ENCODE measurements at places on chromosomes 11 and 22. TPM values are rescaled to one million over a fixed set of nuclear protein-coding genes. Genes with fewer than 3 reads are reported as not detected.
A peak's percentile ranks its signal among the peaks of the same experiment; 100 is the strongest.

DNA sequence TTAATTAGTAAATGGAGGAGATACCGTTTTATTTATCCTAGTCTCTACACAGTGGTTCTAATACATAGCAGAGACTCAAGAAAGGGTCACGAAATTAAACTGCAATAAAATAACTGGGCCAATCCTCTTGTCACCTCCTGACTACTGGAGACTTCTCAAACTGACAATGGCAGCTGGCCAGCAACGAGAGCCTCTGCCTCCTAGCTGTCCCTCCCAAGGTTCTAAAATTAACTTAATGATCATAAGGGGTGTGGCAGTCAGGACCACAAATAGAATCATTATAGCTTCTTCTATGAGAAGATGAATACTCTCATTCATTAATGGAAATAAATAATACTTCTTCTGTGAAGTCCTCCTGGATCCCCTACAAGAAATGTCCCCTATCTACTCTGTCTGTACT is 63.8 kb upstream of the APOA1 start:
- no peaks in the 10 kb centered on the region for H3K4me1 ChIP-seq
- no peak overlapping the region for H3K27ac ChIP-seq
- no peaks in the 10 kb centered on the region for H3K27me3 ChIP-seq
- H3K4me3 ChIP-seq, result no peak overlapping the region
- no peak for DNase-seq
- H3K36me3 ChIP-seq, result peaks cover 1% of the 10 kb centered on the region

The GVQW3 gene
- 2.3 TPM for polyA plus RNA-seq

- DNase-seq, result peak; percentile 56
- H3K4me1 ChIP-seq, result no peaks in the 10 kb centered on the region
- H3K27ac ChIP-seq, result peak overlapping the region; percentile 94
- no peaks in the 10 kb centered on the region for H3K27me3 ChIP-seq
- H3K4me3 ChIP-seq, result peak overlapping the region; percentile 70
- H3K36me3 ChIP-seq, result peaks cover 5% of the 10 kb centered on the region
Measured at GRCh38 chr11:61162092-61162941, 1.1 kb upstream of the VPS37C start.

GRCh38 chr11:41399323-41399722 is 60.1 kb downstream of the LRRC4C start:
- no peaks in the 10 kb centered on the region for H3K4me1 ChIP-seq
- no peak overlapping the region for H3K4me3 ChIP-seq
- no peak for DNase-seq
- no peaks in the 10 kb centered on the region for H3K36me3 ChIP-seq
- H3K27me3 ChIP-seq, result no peaks in the 10 kb centered on the region

DNA sequence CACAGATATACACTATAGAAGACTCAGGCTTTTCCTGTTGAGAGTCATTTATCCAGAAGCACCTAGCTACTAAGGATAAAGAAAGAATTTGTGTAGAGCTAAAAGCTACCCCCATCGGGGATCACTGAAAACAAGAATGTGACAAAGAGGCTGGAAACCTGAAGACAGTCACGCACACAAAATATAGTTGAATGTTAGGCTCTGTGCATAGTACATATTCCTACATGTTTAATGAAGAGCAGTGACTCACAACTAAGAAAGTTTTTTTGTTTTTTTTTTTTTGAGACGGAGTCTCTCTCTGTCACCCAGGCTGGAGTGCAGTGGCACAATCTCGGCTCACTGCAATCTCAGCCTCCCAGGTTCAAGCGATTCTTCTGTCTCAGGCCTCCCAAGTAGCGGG is 8.4 kb downstream of the OR10V1 start:
- no peak overlapping the region for H3K4me3 ChIP-seq
- no peaks in the 10 kb centered on the region for H3K4me1 ChIP-seq

DNA sequence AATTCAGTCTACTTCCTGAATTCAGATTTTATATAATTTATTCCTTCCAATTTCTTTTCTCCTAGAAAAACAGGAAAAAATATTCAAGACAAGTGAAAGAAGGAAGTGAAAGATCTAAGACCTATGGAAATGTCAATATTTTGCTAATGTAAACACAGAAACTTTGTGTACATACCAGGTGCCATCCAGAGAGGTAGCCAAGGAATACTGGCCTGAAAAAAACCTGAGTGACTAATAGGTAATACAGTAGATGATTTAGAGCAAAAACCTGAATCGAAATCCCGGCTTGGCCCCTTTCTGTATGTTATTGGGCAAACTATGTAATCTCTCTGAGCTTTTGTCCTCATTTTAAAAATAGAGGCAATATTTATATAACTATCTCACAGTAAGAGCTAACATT is 59.2 kb upstream of the FSHB start:
- no peak overlapping the region for H3K4me3 ChIP-seq
- H3K36me3 ChIP-seq, result no peaks in the 10 kb centered on the region
- no peaks in the 10 kb centered on the region for H3K27me3 ChIP-seq
- no peaks in the 10 kb centered on the region for H3K4me1 ChIP-seq
- H3K27ac ChIP-seq, result no peak overlapping the region
- no peak for DNase-seq

DNA sequence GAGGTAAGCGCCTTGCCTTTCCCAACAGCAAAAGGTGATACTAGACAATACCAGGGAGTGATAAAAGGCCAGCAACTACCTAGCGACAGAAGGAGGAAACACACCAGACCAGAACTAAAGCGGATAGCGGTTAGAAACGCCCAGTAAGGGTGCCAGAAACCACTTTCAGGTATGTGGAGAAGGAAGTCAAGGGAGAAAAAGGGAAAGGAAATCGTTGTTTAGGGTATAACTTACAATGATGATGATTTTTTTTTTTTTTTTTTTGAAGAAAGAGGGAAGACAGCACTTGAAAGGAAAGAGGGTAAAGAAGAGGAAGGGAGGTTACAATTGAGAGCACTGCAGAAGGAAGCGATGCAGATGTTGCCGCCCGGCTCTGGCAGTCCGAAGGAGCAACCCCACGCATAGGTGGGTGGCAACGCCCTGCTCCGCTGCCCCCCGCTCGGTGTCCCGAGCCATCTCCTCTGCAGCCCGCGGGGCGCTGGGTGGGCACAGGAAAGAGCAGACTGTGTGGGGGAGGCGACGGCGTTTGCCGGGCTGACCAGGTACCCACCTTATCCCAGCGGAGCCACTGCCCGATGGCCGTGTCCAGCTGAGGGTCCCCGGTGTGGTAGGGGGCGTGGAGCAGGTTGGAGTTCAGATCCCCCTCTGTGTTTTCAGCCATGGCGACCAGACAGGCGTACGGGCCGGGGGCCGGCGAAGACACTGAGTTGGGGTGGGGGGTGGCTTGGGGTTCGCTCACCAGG is 561 bp downstream of the PGM2L1 start:
- H3K4me3 ChIP-seq, result peak overlapping the region; percentile 80
- peaks cover 2% of the 10 kb centered on the region for H3K4me1 ChIP-seq
- no peaks in the 10 kb centered on the region for H3K36me3 ChIP-seq
- H3K27me3 ChIP-seq, result no peaks in the 10 kb centered on the region
- peak overlapping the region; percentile 88 for H3K27ac ChIP-seq
- peak; percentile 69 for DNase-seq

- no peaks in the 10 kb centered on the region for H3K4me1 ChIP-seq
- H3K36me3 ChIP-seq, result no peaks in the 10 kb centered on the region
- no peak for DNase-seq
- peaks cover 9% of the 10 kb centered on the region for H3K27me3 ChIP-seq
- H3K4me3 ChIP-seq, result no peak overlapping the region
- H3K27ac ChIP-seq, result no peak overlapping the region
Measured at GRCh38 chr11:124415356-124415923, 9.2 kb downstream of the OR8B4 start.

The CTSW gene
- 0.68 TPM for polyA plus RNA-seq

The SLC43A1 gene
- 4.4 TPM for polyA plus RNA-seq

DNA sequence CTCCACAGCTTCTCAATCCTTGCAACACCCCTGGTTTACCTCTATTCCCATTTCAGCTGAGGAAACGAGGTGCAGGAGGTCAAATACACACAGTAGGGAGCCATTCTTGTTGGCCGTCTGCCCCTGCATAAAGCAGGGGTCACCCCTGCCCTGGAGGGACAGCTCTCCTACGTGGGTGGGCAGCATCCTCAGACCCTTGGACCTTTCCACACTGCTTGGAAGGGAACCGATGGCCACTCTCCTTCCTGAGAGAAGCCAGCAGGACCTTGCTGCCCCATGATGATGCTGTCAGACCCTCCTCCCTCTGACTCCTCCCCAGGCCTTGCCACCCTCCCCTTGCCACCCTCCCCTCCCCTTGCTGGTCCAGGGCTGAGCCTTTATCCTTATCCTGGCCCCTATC is 121.1 kb upstream of the SYT13 start:
- no peak overlapping the region for H3K27ac ChIP-seq
- no peak overlapping the region for H3K4me3 ChIP-seq
- H3K4me1 ChIP-seq, result peaks cover 22% of the 10 kb centered on the region
- no peaks in the 10 kb centered on the region for H3K36me3 ChIP-seq
- H3K27me3 ChIP-seq, result no peaks in the 10 kb centered on the region
- no peak for DNase-seq

The SAC3D1 gene
- 13.1 TPM for polyA plus RNA-seq

- no peaks in the 10 kb centered on the region for H3K27me3 ChIP-seq
Measured at GRCh38 chr11:83819931-83820549, 533.9 kb upstream of the CCDC90B start.

DNA sequence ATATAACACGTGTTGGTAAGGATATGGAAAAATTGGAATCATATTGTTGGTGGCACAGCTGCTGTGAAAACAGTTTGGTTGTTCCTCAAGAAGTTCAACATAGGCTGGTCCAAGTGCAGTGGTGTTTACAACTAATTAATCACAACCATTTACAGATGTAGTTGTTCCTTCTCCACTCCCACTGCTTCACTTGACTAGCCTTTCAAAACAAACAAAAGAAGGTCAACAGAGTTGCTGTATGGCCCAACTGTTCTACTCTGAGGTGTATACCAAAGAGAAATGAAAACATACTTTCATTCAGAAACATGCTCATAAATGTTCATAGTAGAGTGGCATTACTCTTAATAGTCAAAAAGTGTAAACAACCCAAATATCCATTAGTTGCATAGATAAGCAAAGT is 36.6 kb upstream of the ACAT1 start:
- H3K27ac ChIP-seq, result no peak overlapping the region
- no peak for DNase-seq
- H3K36me3 ChIP-seq, result peaks cover 63% of the 10 kb centered on the region
- no peaks in the 10 kb centered on the region for H3K27me3 ChIP-seq
- H3K4me1 ChIP-seq, result no peaks in the 10 kb centered on the region

DNA sequence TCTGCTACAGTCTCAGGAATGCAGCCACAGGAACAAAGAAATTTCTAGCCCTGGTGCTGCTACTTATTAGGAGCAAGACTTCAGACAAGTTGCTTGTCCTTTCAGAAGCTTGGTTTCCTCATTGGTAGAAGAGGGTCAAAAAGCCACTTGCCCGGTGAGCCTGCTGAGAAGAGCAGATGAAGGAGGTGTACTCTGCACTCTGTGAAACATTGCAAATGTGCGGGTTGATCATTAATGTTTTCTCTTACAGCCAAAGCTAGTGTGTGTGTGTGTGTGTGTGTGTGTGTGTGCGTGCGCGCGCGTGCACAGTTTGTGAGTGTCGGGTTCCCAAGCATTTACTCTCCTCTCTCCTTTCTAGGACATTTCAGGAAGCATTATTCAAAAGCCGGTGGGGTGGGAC is 86.3 kb upstream of the NNMT start:
- no peaks in the 10 kb centered on the region for H3K4me1 ChIP-seq
- DNase-seq, result no peak
- H3K36me3 ChIP-seq, result no peaks in the 10 kb centered on the region
- H3K4me3 ChIP-seq, result no peak overlapping the region
- no peak overlapping the region for H3K27ac ChIP-seq

DNA sequence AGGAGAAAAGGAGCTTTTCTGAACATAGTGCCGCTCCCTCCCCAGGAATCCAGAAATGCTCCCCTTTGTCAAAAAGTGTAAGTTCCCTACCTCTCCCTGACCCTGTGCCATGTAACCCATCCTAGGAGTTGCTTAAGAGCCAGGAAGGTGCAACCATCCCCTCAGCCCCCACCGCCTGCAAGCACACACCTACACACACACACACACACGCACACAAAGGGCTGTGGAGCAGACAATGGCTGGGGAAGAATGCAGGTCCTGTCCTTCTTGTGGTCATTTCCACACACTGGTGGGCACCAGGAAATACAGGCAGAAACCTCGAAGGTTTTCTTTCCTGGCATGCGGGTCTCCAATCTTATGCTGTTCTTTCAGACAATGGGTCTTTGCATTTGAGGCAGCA is 1.2 kb downstream of the P2RX3 start:
- H3K27me3 ChIP-seq, result no peaks in the 10 kb centered on the region
- no peak for DNase-seq
- no peak overlapping the region for H3K4me3 ChIP-seq
- H3K36me3 ChIP-seq, result no peaks in the 10 kb centered on the region
- H3K4me1 ChIP-seq, result no peaks in the 10 kb centered on the region

The DAGLA gene
- polyA plus RNA-seq, result 2.7 TPM

The OLFML1 gene
- polyA plus RNA-seq, result not detected

DNA sequence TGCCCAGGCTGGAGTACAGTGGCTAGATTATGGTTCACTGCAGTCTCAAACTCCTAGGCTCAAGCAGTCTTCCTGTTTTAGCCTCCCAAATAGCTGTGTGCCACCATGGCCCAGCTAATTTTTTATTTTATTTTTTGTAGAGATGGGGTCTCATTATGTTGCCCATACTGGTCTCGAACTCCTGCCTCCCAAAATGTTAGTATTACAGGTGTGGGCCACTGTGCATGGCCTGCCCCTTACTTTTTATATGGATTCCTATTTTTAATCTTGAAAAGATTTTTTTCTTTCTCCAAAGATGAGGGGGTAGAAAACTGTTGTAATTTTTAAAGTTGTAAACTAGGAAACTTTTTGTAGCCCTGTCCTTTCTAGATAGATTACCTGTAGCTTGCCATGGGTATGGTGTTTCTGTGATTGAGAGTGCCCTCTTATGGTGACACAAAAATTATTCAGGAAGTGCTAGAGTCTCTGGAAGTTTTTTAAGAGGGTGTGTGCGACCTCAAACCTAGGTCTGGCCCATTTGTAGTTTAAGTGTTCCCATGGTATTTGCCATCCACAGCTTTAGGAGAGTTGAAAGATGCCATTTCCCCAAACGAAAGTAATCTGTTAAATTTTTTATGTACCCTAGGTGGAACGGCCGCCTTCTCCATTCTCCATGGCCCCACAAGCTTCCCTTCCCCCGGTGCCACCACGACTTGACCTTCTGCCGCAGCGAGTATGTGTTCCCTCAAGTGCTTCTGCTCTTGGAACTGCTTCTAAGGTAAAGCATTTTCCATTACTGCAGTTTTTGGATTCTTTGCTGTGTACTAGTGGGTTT is 32.4 kb downstream of the MCAM start:
- DNase-seq, result peak; percentile 36
- H3K4me1 ChIP-seq, result no peaks in the 10 kb centered on the region
- no peak overlapping the region for H3K4me3 ChIP-seq
- peaks cover 49% of the 10 kb centered on the region for H3K36me3 ChIP-seq
- H3K27me3 ChIP-seq, result no peaks in the 10 kb centered on the region

GRCh38 chr11:110367571-110367970 is 62.2 kb upstream of the FDX1 start:
- DNase-seq, result no peak
- H3K36me3 ChIP-seq, result no peaks in the 10 kb centered on the region
- no peak overlapping the region for H3K4me3 ChIP-seq
- H3K27me3 ChIP-seq, result no peaks in the 10 kb centered on the region
- no peaks in the 10 kb centered on the region for H3K4me1 ChIP-seq

- peak; percentile 84 for DNase-seq
- H3K27ac ChIP-seq, result peak overlapping the region; percentile 29
- no peak overlapping the region for H3K4me3 ChIP-seq
- peaks cover 9% of the 10 kb centered on the region for H3K4me1 ChIP-seq
- H3K27me3 ChIP-seq, result no peaks in the 10 kb centered on the region
Measured at GRCh38 chr11:63945477-63946163, 6.8 kb downstream of the NAA40 start.

The BCO2 gene
- polyA plus RNA-seq, result 1.2 TPM

The XKR3 gene
- polyA plus RNA-seq, result not detected
